Activated naive CD8-positive, alpha-beta T cell treated with anti-CD3 and anti-CD28 coated beads, Interleukin-2, amount 50 U/mL, for 16 hours (primary cell): ENCODE measurements at places on chromosomes 16 and 17.
A peak's percentile ranks its signal among the peaks of the same experiment; 100 is the strongest.

DNA sequence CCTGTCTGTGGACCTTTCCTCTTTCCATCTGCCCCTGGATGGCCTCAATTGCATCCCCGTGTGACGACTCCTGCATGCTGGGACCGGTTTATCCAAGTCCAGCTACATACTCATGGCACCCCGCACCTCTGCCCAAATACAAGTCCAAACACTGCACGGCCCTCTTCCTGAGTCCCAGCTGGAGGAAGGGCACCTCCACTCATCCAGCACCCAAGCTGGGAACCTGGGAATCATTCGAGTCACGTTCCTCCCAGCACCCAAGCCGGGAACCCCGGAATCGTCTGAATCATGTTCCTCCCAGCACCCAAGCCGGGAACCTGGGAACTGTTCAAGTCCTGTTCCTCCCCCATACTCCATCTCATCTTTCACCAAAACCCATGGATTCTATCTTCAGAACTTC, 10.2 kb downstream of the TRARG1 start:
- DNase-seq: no peak

DNA sequence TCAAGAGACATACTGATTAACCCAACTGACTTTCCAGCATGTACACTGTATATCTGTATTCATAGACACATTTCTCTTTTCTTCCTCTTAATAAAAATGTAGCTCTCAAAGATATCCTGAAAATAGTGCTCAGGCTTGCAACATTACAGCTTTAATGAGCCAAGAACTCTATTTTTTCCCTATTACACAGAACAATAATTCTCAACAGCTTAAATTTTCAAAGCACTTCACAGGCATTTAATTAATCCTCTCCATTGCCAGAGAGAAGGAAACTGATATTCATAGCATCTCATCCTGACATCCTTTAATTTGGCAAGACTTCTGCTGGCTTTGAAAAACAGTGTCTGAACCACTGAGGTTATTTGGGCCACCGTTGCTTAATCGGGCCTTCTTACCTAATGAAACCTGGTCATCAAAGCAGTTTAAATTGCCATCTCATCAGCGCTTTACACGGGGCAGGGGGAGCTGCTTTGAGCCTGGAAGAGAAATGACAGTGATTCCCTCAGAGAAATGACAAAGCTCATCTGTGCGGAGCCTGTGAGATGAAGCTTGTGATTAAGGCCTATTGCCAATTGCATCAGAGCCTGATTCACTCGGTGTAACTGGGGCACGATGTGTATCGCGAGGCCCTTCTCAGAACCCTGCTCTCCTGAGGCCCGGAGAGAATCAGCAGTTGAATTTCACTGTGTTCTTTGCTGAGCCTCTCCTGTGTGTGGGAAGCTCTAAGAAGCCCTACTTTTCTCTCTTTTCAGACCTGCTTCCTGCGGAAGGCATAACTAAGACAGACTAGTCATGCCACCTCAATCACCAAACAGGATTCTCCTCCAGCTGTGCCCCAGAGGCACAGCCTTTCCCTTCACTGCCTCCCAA, 8.5 kb upstream of the SIAH1 start:
- no peak for DNase-seq

DNA sequence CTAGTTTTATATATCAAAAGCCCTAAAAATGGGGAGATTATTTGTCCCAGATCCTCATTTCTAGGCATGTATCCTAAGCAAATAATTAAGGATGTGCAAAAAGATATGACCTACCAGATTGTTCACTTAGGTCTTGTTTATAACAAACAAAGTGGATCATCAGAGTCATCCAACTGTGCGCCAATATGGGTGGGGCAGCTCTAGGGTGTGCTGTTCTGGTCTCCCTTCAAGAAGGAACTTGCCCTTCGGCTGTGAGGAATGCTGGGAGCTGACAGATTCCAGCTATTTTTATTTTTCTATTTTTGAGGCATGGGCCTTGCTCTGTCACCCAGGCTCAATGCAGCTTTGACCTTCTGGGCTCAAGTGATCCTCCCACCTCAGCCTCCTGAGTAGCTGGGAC, 13.8 kb downstream of the CHP2 start:
- no peak for DNase-seq

DNA sequence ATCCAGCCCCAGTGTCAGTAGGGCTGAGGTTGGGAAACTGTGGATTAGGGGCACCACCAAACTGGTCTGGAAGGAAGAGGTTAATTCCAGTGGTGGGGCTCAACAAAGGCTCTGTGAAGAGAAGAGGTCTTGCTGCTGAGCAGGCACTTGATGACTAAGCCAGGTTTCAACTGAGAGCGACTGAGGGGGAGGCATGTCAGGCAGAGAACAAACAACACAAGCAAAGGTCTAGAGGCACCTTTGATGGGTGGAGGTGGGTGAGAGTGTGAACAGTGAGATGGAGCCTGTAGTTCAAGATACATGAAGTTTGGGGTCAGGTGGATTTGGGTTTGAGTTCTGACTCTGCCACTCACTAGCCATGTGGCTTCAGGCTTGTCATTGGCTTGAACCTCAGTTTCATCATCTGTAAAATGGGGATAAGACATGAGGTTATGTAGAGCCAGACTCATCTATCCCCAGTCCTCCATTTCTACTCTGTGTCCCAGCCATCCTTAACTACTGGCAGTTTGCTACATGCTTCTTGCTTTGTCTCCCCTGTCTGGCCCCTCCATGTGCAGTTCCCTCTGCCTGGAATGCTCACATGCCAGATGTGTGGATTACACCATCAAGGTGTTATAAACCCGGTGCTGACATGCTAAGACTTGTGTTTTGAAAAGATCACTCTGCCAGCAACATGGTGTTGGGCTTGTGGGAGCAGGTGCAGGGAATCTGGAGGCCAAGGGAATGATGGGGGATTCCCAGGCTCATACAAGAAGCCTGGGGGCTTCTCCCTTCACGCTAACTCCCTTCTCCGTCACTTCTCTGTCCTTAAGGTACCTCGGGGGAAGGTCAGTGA, 3.0 kb upstream of the RMI2 start:
- no peak for DNase-seq

DNA sequence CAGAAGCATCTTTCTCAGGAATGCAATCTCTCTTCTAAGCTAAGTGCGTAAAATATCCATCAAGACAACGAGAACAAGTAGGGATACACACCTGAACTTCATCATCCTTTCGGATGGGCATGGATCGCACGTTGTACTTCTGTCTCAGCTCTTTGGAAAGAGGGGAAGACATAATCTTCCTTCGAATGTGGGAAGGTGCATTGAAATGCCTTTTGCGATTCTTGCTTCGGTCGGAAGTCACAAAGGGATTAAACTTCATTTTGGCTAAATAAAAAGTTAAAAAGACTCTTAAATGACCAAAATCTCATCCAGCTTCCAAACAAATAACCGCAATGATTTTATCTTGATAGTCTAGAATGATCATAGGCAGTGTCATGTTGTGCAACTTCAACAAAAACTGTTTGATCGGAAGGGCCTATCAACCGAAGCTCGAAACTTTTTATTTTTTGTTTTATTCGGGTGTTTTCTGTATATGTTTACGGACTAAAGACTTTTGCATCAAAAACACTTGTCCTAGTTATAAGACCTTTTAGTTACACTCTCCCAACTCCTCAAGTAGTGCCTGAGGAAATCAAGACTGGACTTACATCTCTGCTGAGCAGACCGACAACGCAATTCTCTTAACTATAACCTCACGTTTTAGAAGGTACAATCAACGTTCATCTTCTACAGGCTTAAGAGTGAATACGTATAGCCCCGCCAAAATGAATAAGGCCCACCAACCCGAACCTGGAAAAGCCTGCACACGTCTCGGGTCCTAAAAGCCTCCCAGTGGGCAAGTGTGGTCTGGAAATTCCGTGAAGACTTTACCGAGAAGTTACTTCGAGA, 727 bp downstream of the RPL26 start:
- no peak for DNase-seq

DNA sequence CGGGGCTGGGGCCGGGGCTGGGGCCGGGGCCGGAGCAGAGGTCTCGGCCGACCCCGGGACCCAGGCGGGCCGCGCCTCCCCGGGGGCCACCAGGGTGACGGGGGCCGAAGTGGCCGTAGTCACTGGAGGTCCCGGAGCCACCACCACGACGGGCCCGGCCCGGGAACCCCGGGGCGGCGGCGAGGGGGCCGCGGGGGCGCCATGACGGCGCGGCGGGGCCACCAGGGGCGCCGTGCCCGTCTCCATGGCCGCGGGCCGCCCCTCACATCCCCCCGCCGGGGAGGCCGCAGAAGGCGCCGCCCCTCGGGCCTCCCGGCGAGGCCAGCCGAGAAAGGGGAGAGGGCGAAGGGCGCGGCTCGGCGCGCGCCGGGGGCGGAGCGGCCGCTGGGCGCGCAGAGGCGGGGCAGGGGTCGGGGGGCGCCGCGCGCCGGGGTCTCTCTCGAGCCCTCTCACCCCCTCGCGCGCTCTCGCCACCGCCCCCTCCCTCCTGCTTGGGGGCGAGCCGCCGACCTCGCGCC, 297 bp downstream of the TBC1D10B start:
- no peak for DNase-seq

- no peak for DNase-seq
Measured at GRCh38 chr16:50282955-50283631, 16.7 kb downstream of the ADCY7 start.

GRCh38 chr17:8384801-8385378, 1.9 kb upstream of the RPL26 start:
- DNase-seq: no peak

DNA sequence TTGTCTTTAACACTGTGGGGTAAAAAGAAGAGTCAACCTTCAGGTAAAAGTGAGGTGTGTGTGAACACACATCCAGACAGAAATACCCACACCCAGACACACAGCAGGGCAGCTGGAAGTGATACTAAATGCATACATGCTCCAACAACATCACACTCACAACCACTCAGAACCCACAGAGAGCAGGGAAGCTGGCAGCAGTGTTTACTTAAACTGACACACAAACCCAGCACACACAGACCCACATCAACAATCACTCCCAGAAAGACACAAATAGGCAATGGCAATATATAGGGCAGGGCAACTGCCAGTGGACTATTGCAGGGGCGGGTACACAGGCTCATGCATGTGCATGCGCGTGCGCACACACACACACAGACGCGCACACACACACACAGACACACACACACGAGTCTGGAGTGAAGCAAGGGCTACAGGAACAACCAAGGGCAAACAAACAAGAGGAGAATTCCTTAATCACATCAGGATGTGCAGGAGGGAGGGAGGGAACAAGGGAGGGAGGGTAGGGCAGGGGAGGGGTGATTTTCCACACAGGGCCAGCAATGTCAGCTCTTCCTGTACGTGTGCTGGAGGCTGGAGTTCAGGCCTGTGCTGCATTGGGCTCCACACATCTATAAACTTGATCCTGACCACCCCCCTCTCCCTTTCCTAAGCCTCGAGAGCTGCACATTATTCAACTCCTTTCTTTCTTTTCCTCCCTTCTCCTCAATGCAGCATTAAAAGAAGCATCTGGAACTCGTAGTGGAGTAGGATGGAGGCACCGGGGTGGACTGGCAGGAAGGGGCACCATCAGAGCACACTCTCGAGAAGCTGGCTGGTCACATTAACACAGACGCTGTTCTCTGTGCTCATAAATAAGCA, 30.1 kb downstream of the HIC1 start:
- no peak for DNase-seq

DNA sequence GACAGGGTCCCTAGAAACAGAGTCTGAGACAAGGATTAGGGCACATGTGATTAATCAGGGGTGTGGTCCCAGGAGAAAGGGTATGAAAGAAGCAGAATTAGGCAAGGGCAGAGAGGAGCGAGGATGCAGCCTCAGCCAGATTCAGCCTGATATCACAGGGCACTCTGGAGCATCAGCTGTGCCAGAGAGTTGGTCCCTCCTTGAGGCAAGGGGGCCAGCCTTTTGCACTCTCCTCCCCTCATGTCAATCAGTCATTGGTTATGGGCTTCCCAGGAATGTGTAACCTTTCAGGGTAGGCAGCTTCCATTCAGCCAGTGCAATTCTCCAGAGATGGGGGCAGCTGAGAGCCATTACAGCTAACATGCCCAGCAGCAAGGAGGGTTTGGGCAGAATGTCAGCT, 152.6 kb upstream of the LHX1 start:
- DNase-seq: no peak

- DNase-seq: no peak
Measured at GRCh38 chr17:8333281-8333680, 6.4 kb upstream of the ODF4 start.

DNA sequence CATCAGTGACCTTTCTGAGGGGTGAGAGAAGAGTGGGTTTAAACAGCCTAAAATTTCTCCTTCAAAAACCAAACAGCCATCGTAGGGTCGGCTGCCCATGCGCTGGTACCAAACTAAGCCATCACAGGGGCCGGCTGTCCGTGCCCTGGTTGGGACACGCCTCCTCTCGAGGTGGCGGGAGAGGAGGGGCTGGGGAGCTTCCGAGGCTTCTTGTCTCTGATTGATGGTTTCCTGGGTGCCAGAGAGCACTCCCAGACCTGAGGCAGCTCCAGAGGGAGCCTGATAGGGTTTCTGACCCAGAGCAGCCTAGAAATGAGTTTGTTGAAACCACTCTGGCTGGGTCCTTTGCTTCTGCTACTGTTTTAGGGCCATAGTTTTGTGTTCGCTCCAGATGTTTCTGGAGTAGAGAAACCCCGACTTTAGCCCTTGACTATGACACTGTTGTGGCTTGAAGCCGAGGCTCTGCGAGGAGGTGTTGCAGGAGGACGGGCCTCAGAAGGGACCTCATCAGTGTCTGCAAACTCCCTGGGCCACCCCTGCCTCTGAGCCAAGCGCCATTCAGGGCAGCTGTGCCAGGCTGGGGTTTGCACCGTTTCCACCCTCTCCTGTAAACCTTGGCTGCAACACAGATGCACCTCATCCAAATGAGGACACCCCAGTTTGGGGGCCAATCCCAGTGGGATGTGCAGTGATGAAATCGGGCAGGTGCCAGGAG, 6.2 kb downstream of the ZNF276 start:
- DNase-seq: no peak

DNA sequence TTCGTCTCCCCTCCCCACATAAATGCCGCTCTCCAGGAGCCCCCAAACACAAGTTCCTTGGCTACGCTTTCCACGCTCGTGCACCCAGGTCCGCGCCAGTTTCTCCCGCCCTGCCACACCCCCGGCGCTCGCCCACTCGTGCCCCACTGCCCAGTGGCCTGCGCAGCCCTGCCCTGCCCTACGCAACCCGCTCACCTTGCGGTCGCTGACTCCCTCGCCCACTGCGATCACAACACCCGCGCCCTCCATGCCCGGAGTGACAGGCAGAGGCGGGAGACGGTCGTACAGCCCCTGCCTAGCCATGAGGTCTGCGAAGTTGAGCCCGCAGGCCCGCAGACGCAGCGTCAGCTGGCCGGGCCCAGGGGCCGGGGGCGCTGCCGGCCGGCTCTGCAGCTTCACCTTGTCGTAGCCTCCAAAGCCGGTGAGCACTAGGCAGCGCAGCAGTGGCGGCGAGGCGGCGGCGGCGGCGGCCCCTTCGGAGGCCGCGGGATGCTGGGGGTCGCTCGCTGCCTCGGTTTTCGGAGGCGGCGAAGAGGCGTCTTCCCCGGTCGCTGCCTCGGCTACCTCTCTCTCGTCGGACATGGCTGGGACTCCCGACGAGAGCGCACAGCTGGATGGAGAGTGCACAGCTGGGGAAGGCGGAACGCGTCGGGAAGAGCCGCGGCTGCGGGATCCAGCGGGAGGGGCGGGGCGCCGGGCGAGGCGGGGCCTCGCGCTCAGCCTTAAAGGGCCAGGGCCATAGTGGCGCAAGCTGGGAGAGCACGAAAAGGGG, at the start of gene VAT1:
Gene VAT1 (minus strand): TSS at position 645 of the 772 bp plus-strand sequence. CDS start 63 bp downstream, at position 582.
- peak; percentile 38 for DNase-seq

GRCh38 chr17:7820231-7820630, 13.8 kb upstream of the KDM6B start:
- no peak for DNase-seq

- DNase-seq: no peak
Measured at GRCh38 chr17:72205357-72205756, 84.5 kb downstream of the SOX9 start.

- DNase-seq: no peak
Measured at GRCh38 chr16:90070440-90070839, 6.7 kb downstream of the PRDM7 start.
